Chondrocyte (in vitro differentiated cells): ENCODE measurements at places on chromosomes 5 and 9.

GRCh38 chr5:135240283-135240633 lies 158.8 kb downstream of the MACROH2A1 start:
- no peak for DNase-seq

DNA sequence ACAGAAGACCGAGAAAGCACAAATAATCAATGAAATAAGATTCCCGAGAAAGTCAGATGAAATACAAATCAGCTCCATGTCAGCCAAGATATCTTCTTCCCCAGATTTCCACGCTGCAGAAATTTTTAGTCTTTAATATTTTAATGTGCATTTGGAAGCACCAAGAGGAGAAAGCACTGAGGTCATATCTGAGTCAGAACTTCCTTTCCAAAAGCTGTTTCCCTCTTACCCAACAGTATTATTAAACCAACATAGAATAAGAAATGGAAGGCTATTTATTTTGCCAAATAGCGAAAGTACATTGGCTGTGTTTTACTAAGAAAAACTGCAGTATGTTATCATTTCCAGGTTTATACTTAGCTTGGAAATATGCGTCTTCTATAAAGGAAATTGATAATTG lies 772.1 kb upstream of the CDH9 start:
- DNase-seq = no peak

DNA sequence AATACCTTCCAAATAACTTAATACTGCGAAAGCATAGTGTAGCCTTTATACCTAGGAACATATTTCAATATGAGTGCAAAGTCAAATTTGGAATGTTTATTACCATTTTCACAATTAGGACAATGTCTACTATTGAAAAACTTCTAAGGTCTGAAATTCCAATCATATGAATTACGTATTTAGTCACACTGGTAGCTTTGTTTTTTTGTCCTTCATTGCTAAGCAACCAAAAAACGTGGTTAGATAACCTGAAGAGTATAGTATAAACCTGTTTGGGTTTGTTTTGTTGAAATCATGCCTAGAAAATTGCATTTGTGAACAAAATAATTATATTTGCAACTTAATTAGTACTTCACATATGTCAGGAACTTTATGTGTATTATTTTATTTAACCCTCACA lies 134.2 kb downstream of the FBXO4 start:
- no peak for DNase-seq

GRCh38 chr5:154135125-154135817 lies 55.3 kb upstream of the GALNT10 start:
- DNase-seq = no peak

GRCh38 chr5:143019614-143020515 lies 249.7 kb downstream of the ARHGAP26 start:
- DNase-seq = no peak

DNA sequence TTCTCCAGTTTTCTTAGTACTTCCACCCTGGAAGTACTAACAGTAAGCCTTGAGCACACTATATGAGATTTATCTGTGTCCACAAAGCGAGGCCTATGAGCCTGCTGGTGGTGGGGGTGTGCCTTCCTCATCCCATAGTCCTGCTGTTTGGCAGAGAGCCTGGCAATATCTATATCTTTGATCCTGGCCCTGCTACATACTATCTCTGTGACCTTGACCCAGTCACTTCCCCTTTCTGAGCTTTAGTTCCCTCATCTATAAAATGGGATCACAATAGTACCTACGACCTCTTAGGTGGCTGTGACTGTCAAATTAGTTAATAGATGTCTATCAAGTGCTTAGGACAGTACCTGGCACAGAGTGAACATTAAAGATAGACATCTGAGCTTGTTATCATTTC lies 114.6 kb upstream of the SAP30L start:
- no peak for DNase-seq

GRCh38 chr9:88953381-88954029 lies 37.8 kb upstream of the S1PR3 start:
- no peak for DNase-seq

GRCh38 chr5:54713923-54714581 lies 196.5 kb downstream of the SNX18 start:
- DNase-seq = no peak

DNA sequence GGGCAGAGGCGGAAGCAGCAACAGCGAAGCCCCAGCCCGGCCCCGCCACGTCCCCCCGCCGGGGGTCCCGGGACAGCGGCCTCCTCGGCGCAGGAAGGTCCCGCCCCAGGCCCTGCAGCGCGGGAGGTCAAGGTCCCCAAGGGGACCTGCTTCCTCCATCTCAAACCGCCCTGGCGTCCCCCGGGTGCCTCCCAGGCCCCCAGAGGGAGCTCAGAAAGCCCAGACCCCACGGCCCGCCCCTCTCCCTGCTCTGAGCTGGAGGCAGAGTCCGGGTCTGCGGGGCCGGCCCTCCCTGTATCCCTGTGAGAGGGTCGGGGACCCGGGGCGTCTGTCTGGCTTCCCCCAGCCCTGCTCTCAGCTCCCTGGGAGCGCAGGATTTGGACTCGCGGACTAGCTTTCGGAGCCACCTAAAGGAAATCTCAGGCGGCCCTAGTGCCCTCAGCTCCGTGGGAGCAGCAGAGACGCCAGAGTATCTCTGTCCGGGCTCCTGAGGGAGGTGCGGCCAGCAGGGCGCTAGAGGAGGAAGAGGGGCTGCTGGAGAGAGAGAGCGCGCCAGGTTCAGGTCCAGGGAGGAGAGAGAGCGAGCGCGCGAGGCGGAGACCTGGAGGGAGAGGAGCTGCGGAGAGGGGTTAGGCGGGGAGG lies 30.7 kb downstream of the EXOC3 start:
- DNase-seq = peak; percentile 90

- DNase-seq = no peak
These were observed 5.4 kb downstream of the NACC2 start for GRCh38 chr9:136089697-136090045.

DNA sequence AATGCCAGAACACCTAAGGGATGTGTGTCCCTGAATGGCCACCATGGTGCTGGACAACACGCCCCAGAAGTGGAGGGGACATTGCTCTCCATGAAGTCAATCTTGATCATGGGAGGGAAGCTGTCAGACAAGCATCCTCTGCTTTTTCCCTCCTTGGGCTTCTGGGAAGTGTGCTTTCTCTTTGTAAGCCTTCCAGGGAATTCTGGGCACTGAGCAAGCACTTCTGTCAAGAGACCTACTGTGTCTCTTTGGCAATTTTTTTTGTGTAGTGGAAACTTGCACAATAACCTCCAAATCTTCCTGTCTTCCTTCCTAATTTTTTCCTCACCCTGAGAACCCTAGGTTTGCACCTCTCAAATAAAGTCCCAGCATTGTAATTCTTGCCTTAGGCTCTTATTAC lies 132.0 kb downstream of the SEC61B start:
- no peak for DNase-seq

GRCh38 chr5:134227259-134227658 lies 1.4 kb upstream of the PPP2CA start:
- DNase-seq = no peak

DNA sequence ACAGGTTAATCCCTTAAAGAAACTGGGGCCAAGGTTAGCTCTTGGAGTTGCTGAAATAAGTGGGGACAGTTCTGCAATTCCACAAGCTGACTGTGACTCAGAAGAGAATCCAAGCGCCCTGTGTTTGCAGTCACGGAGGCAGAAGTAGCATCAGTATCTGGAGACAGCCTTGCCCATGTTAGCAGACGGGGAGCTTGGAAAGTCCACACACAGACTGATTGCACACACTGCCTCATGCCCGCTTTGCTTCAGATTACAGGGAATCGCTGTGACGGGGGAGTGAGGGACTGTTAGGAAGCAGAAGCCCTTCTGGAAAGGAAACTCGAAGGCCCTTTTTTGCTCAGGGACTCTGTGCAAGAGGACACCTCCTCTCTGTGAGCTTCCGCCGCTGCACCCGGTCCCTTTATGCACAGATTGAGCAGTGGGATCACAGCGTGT lies 30.9 kb upstream of the PPP1R26 start:
- no peak for DNase-seq

DNA sequence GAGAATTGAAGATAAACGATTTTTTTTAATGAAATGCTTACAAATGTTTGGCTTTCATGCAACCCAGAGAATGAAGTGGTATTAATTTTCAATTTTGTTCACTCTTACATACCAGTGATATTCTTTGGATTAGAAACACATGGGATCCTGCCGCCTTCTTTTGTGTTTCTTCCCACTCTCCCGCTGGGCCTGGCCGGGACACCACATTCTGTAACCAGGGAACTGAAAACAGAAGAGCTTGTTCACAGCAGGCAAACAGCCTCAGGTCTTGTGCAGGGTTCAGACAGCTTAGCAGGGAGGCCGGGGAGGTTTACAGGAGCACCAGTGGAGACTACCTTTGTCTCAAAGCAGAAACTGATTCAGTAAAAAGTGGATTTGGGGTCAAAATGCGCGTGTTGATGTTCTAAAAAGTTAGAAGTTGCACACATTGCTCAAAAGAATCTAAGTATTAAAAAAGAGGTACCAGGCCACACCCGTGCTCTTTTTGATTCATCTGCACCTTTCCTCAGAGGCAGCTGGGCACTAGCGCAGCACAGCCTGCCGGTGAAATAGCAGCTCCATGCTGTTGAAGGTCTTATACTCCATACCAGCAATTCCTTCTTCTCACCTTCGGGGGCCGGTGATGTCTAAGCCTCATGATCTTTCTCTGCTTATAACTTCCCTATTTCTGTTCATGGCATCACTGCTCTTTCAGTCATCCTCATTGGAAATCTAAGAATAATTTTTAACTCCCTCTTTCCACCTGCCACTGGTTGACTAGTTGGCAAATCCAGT lies 67.1 kb downstream of the GRAMD2B start:
- DNase-seq = no peak

GRCh38 chr9:72753266-72753893 lies 199.5 kb downstream of the ALDH1A1 start:
- DNase-seq = no peak

GRCh38 chr9:119177196-119177595 lies 192.0 kb downstream of the BRINP1 start:
- DNase-seq = no peak
